Mammary microvascular endothelial cell (primary cell): ENCODE measurements at places on chromosomes 5 and 9. TPM values are rescaled to one million over a fixed set of nuclear protein-coding genes. Genes with fewer than 3 reads are reported as not detected.

SLC25A48 gene
- total RNA-seq, result not detected in 2 replicates

LHX3 gene
- not detected in 2 replicates for total RNA-seq

KYAT1 gene
- total RNA-seq, result 6.4 and 8.2 TPM in 2 replicates

SPINK6 gene
- total RNA-seq, result not detected in 2 replicates

HTR1A gene
- not detected in 2 replicates for total RNA-seq

FRRS1L gene
- total RNA-seq, result not detected in 2 replicates
